RKO (cell line): ENCODE measurements at places on chromosomes 5 and 9.

GRCh38 chr5:74622122-74622521, 18.4 kb downstream of the ENC1 start:
- DNase-seq: no peak

GRCh38 chr5:107129051-107129450, 541.7 kb downstream of the EFNA5 start:
- DNase-seq: no peak

DNA sequence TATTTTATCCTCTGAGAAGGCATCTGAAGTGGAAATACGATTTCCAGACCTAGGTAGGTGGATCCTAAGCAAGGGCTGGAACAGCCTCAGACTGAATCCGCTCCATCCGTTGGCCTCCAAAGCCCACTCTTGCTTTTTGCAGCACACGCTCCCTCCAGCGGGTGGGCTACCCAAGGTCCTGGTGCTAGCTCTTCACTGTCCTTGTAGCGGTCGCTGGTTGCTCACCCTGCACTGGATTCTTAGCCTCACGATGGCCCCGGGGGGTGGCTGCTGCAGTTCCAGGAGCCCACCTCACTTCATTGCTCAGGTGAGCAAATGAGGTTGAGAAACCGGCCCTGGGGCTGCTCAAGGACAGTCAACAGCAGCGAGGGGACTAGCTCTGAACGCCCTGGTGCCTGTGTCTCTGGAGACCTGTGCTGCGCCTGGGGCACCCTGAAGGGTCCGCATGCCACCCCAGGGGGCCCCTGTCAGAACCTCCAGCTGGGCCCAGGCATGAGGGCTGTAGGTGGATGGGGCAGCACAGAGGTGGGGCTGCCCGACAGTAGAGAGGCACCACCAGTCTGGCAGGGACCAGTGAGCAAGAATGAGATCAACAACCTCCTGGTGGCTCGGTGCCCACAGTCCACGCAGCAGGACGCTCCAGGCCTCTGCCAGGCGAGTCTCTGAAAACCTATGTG, 4.3 kb downstream of the MGAT4B start:
- DNase-seq: peak; percentile 42

DNA sequence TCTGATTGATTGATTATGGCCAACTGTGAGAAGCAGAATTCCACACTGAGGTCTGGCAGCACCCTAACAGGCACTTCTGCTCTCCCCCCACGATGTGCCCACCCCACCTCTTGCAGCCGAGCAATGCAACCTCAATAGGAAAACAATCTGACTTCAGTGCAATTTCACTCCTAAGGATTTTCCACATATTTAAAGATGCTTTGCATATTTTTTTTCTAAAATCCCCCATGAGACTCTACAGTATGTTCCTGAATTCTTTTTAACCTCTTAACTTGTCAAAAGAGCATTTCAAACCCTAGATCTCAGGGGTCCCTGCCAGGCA, 243.1 kb downstream of the AUH start:
- no peak for DNase-seq

DNA sequence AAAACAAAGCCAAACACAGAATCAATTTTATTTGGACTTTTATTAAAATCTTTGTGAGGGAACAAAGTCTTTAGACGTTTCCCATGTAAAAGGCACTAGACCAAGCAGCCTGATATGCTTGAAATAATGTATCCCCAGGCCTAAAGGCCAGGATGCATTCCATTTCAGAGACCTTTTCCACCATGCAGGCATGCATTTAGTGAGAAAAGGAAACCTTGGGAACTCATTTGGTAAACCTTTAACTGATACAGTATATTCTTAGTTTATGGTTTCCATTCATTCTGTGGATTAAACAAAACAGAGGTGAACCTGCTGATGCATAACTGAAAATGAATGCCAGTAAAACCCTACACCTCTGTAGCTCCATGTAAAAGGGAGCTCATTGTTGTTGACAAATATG, 600.0 kb downstream of the NR2F1-AS1 start:
- no peak for DNase-seq

- no peak for DNase-seq
Measured at GRCh38 chr9:115132648-115133047, 14.7 kb upstream of the TNC start.
